ENCODE measurements at places on chromosomes 5 and 9.

DNA sequence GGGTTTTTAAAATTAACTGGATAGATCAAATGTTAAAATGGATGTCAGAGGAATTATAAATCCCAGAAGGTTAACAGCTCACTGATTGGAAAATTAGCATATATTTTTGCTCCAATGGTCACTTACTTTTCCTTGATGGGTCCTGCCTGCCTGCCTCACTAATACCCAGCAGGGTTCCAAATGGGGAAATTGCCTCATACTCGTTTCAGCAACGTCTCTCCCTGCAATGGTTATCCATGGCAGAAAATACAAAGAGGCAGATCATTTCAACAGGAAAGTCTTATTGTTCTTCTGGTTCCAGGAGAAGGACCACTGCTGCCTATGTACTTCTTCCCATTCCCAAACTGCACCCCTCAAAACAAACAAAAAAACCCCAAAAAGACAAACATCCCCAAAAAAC, 71.3 kb downstream of the ERP44 start:
- DNase-seq = no peak

GRCh38 chr5:74161170-74161569, 479.4 kb downstream of the ENC1 start:
- no peak for DNase-seq

- DNase-seq = no peak
Measured at GRCh38 chr5:101418713-101419118, 515.6 kb upstream of the ST8SIA4 start.

DNA sequence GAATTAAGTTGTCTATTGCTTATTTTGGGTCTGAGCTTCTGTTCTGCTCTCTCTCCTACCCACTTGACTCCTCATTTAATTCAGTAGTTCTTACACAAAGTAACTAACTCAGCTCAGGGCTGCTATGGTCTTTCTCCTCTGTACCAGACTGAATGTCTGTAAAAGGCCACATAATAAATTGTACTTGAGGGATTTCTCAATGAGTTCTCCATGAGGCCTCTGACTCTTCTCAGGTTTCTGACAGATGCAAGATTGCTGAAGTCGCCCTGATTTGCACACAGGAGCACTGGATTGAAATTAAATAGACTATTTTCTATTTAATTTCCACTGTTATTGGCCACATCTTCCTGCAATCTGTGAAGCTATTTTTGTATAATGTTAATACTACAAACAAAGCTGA, 2.9 kb downstream of the IQGAP2 start:
- DNase-seq = no peak

GRCh38 chr9:115642285-115642684, 511.3 kb upstream of the PAPPA start:
- no peak for DNase-seq

GRCh38 chr5:57456531-57457135, 26.0 kb downstream of the ACTBL2 start:
- no peak for DNase-seq

- no peak for DNase-seq
Measured at GRCh38 chr9:104177003-104177611, 83.0 kb downstream of the SMC2 start.

DNA sequence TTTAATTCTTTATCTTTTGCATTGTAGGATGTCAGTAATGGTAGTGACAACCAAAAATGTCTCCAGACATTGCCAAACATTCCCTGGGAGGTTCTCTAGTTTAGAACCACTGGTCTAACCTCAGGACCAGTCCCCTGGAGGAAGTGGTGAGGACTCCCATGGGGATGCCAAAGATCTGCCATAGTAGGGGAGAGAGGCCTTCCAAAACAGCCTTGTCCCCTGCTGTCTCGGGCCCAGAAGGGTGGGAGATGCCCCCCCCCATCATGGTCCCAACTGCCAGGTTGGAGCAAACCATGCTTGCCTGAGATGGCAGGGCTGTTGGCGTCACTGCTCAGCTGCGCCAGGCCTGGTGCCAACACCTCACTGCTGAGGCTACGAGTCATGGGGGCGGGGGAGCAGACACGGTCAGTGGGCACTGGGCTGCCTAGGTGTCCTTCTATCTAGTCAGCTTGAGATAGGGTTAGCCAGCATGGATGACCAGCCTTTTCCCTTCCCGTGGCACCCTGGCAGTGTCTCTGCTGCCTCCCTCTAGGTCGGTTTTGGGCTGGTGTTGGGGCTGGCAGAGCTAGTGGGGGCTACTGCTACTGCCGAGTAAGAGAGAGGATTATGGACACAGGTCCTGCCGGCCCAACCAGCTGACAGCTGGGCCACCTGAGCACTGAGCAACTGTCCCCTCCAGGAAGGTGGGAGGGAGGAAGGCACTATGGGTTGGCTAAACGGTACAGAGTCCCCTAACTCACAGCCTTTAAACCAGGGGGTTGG, 8.3 kb upstream of the CXXC5 start:
- no peak for DNase-seq

- DNase-seq = no peak
Measured at GRCh38 chr5:103256178-103256577, 2.4 kb upstream of the MACIR start.

GRCh38 chr9:23006127-23006526, 559.5 kb downstream of the DMRTA1 start:
- DNase-seq = no peak

DNA sequence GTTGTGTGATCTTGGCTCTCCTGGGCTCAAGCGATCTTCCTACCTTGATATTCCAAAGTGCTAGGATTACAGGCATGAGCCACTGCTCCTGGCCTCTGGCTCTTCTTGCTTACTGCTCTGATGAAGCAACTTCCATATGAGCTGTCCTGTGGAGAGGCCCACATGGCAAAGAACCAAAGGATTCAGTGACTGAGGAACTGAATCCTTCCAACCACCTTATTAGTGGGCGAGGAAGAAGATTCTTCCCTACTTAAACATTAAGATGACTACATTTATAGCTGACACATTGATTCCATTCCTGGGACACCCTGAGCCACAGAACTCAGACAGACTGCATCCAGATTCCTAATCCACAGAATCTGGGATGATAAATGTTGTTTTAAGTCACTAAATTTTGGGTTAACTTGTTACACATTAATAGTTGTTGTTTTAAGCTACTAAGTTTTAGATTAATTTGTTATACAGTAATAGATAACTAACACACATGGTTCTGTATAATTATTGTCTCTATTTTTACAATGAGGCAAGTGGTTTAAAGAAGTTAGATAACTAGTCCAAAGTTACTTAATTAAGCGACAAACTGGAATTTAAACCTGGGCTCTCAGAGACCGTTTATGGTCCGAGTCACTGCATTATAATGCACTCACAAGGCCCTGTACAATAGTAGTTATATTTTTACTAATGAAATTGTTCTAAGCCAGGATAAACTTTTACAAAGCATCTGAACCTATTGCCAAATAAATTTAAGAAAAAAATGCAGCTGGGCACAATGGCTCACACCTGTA, 16.7 kb upstream of the SLCO4C1 start:
- no peak for DNase-seq

DNA sequence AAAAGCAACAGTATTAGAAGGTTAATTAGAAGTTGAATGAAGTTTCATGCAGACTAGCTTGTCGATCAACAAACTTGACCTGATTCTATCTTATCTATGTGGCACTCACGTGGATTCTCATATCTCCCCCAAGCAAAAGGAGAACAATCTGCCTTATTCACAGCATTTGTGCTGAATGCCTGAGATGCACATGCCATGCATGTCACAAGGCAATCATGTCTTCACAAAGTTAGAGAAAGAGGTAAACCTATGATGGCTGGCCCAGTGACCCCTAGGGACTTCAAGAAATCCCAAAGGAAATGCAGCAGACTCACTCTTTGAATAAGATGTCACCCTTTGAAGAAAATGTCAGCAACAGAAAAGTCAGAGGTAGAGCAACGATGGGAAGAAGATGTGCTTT, 17.6 kb upstream of the SHOC1 start:
- no peak for DNase-seq

GRCh38 chr9:125110464-125110863, 32.9 kb downstream of the SCAI start:
- no peak for DNase-seq

DNA sequence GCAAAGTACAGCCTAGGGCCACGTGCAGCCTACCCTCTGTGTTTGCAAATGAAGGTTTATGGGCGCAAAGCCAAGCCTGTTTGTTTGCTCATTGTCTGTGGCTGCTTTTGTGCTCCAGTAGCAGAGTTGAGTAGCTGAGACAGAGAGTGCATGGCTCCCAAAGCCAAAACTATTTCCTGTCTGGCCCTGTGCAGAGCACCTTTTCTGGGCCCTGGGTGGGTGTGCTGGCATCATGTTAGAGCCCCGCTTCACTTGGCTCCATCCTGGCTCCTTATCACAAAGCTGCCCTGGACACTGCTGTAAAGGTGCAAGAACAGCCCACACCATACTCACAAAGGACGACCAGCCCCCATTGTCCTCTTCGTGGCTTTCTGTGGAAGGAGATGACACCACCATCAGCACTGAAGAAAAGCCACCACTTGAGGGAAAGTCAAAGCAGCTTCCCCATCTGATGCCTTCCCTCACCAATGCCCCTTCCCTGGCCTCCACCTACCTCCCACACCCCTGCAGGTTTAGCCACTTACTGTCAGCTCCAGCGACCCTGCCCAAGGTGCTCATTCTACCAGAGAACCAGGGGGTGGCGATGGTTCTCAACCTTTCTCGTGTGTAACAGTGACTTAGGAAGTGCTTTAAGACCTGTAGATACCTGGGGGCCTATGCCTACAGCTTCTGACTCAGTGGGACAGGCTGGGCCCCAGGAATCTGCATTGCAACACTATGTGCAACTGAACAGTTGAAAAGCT, 23.4 kb downstream of the LCP2 start:
- peak; percentile 40 for DNase-seq

- DNase-seq = no peak
Measured at GRCh38 chr9:87149799-87150198, 202.5 kb upstream of the GAS1 start.

DNA sequence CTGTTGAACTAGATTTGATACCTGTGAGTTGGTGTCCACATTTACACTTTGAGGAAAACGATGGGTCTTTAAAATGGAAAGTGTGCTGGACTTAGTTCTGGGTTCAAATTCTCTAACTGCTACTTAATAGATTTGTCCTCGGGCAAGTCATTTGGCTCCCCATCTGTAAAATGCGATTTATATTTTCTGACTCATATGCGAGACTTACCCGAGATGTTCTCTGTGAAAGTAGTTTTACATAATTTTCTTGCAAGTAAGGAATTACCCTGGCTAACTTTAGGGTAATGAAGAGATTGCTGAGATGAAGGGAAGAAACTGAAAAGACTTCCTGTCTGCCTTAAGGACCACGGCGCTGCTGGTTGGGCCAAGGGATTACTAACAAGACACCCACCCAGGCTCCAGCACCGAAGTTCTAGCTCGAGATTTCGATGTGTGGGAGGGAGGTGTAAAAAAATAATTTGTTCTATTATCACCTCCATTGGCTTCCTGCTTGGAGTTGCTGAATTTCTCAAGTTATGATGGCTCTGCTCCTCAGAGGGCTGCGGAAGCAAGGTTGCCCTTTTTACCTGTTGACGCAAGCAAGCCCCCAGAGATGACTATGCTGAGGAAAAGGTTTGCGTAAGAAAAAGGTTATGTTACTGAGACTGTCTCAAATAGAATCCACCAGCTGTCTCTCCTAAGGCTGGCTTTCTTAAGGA, 24.1 kb downstream of the PCSK1 start:
- DNase-seq = no peak

GRCh38 chr5:108629779-108630528, 117.7 kb upstream of the FER start:
- no peak for DNase-seq

- DNase-seq = no peak
Measured at GRCh38 chr5:41637869-41638268, 127.5 kb upstream of the PLCXD3 start.

DNA sequence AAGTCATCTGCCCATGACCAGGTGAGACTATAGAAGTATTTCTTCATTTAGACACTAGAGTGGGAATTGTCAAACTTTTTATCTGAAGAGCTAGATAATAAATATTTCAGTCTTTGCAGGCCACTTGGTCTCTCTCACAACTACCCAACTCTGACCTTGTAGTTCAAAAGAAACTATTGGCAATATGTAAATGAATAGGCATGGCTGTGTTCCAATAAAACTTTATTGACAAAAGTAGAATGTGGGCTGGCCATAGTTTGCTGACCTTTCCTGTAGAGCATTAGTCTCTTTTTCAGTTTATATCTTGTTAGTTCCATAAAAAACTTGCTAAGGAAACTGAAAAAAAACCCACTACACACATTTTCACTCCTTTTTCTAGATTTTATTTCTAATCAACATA, 535.5 kb downstream of the PRR16 start:
- no peak for DNase-seq

- no peak for DNase-seq
Measured at GRCh38 chr9:120876842-120877240, at the start of gene PHF19. PHF19 (minus strand) TSS chr9:120877188; CDS start chr9:120874741, 2,447 bp downstream.

- no peak for DNase-seq
Measured at GRCh38 chr5:141298376-141298775, 5.5 kb downstream of the SLC25A2 start.

- no peak for DNase-seq
Measured at GRCh38 chr5:56637321-56637920, 177.9 kb upstream of the MAP3K1 start.

GRCh38 chr5:51468196-51468595, 84.9 kb downstream of the ISL1 start:
- no peak for DNase-seq

- DNase-seq = no peak
Measured at GRCh38 chr5:138952962-138953361, 77.8 kb upstream of the LRRTM2 start.

DNA sequence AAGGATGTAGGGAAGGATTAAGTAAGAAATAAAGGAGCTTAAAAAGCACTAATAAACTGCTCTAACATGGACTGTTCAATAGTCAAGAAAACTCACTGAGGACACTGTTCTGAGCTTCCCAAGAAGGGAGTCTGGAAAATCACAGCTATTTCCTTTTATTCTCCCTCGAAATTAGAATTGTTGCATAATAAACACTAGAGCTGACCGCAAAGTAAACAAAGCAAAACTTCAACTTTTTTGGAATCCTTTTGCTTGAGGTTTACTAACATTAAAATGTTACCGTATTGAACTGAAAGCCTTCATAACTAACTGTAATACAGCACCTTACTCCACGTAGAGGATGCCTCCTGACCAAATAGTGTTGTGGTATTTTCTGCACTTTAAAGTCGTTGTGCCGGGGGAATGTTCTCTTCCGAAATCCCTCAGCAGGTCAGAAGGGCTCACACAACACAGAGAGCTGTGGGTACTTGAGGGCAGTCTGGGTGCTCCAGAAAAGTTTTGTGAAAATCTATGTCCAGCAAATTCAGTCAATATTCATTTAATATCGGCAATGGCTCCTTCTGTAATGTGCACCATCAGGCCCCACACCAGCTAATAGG, 59.2 kb downstream of the TTLL11 start:
- no peak for DNase-seq

- no peak for DNase-seq
Measured at GRCh38 chr5:29001666-29002065, 1963.3 kb upstream of the CDH9 start.
